ENCODE measurements at places on chromosomes 6 and 20.
A peak's percentile ranks its signal among the peaks of the same experiment; 100 is the strongest.

DNA sequence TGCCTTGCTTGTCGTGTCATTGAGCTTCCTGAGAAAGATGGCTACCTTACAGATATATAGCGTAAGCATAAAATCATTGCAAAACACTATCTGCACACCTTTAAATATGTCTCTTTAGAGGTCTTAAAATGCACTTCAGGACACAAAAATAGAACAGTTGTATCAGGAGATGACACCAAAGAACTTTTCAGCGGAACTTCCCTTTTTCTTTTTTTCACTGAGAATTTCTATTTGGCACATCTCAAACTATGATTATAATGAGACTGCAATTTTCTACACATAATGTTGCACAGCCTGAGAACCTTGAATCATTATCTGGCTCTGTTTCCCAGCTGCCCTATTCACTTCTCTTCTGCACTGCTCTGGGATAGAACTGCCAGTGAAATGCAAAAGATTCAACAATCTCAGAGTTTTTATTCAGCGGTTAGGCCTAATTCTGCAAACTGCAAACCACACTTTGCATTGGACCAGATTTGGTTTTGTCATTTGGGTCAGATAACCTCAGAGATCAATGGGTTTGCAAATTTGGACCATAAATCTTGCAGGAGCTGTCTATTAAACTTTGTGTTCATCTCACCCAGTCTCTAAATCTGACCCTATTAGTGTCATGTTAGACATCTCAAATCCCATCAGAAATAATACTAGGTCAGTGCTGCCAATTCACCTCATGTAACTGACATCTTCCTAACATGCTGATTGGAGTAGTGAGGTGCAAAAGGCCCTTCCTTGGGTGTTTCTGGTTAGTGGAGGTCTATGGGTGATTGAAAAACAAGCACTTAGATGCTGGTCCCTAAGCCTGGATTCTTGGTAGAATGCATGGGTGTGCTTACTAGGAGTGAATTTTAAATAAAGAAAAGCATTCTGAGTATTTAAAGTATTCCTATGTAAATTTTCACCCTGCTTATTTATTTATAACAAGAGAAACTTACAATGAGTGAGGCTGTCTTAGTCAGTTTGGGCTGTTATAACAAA lies 382.7 kb downstream of the UTRN start:
- DNase-seq = no peak

DNA sequence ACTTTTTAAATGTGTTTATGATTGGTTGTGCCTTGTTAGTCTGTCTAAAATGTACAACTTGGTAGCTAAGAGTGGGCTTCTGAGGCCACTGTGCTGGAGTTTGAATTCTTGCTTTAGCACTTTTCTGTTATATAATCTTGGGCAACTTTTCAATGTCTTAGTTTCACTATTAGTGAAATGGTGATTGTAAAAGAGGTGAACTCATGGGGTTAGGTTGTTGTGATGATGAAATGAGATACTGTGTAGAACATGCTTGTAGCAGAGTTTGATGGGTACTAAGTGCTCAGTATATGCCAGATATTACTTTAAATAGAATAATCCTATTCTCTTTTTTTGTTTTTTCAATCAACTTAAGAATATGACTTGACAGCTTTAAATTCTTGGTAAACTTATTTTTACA lies 624.7 kb downstream of the CD109 start:
- DNase-seq = no peak

DNA sequence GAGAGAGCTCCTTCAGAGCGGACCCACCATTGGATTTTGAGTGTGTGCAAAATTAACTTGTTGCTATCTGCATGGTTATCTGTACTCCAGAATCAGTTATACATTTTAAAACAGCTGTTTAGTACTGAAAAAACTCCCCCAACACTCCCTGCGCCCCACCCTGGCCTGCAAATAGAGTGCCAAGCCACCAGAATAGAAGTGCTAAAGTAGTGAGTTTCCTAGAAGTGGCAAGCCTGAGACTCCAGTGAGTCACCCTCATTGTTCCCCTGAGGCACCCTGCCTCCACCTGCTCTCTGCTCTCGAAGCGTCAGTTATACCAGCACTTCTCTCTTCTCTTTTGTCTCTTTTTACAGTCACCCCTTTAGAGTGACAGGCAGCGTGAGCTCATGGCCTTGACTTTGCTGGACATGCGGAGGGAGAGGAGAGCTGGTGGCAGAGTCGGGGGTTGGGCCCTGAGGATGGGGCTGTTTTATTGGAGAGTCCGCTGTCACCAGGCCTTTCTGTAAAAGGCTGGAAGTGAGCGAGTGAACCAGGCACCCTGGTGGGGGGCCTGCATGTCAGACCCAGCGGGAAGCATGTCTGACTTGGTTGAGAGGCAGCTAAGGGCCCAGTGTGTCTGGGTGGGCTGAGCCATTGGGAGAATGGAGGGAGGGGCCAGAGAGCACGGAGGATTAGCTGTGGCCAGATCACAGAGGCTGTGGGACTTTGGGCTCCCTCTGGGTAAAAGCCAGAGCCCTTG lies 10.4 kb downstream of the IGF2R start:
- peak; percentile 50 for DNase-seq

DNA sequence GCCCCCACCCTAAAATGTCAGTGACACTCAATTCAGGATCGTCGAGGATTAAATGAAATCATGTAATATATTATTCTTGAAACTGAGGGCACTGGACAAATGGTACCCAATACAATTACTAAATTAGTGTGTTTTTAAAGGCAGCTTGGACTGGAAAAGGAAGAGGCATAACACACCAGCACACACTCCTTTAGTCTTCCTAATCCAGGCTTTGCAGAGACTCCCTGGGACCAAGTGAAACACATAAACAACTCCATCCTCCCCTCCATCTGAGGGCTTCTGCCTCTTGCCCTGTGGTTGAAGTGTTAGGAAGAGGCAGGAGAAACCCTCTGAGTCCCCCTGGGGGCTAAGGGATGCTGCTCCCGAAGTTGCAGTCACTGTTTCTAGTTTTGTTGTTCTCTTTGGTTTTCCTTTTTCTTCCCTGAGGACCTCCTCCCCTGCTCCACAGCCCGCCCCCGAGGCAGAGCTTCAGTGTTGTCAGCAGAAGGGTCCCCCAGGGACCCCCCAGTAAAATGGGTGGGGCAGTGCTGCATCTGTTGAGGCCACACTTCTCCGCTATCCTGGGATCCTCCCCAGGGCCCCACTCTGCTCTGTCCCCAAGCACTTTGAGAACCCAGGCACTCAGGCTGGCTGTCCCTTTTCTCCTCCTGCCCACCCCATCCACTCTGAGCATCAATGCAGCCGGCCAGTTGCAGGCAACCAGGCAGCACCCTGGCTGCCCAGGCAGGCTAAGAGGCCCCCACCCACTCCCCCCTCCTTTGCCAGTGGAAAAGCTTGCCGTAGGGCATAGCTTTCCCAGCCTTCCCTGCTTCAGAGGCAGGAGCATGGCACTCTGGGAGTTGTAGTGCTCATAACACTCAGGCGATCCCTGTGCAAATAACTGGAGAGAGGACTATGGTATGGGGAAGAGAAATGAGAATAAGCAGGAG lies 5.9 kb downstream of the TMEM63B start:
- DNase-seq = no peak

GRCh38 chr6:160766989-160767646 lies 65.1 kb downstream of the PLG start:
- DNase-seq = peak; percentile 1

- DNase-seq = no peak
Observed at GRCh38 chr6:1708122-1708521, 98.4 kb downstream of the FOXC1 start.

- no peak for DNase-seq
Observed at GRCh38 chr6:129073691-129074395, 190.9 kb downstream of the LAMA2 start.

DNA sequence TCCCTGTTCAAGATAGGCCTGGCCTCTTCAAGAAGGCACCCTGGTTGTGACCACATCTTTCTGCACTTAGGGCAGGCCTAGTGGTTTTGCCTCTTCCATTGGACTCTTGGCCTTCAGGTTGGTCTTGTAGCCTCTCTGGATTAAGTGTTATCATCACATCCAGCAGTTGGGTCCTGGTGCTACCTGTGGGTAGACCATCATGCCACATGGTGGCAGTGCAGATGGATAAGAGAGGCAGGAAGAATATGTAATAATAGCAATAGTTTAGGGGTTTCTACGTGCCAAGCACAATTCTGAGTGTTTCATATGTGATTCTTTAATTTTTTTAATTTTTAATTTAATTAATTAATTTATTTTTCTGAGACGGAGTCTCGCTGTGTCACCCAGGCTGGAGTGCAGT lies 28.5 kb upstream of the SNRPB2 start:
- no peak for DNase-seq

DNA sequence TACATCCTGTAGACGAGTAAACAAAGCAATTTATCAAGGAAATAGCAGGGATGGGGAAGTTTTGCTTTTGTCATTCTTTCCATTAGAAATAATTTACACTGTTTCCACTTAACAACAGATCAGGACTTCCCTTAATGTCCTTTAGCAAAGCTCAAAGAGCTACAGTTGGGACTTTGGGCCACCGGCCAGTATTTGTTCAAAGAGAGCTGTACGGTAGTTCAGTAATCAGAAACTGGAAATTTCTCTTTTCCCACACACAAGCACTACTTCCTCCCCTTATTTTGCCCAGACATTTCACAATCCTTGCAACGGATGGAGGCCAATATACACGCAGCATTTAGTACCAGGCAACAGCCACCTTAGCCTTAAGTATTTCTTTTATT lies 12.1 kb upstream of the HINT3 start:
- DNase-seq = no peak

Data from activated CD4-positive, CD25-positive, alpha-beta regulatory T cell (primary cell).